Suppressor macrophage treated with lipopolysaccharide for 4 hours (primary cell): ENCODE measurements at places on chromosomes 6 and 20.

DNA sequence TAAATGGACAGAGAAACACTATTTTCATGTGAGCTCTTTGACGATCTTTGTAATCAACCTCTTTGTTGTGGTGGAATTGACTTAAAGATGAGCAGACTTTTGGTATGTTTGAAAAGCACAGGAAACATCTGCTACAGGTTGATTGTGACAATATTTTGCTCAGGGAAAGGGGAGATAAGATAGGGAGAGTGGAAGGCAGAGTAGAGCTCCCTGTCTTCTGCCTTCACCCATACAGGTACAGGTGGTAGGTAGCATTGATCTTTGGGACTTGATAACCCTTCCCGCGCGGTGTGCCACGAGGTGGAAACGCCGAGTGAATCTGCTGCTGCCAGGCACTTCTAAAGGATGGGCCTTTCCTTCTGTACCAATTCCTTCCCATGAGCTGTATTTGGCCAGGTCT, 183.6 kb downstream of the UTRN start:
- no peak for DNase-seq

GRCh38 chr20:64168381-64169090, 4.3 kb downstream of the MYT1 start:
- no peak for DNase-seq

GRCh38 chr6:11535801-11536230, 1.7 kb upstream of the TMEM170B start:
- no peak for DNase-seq

- no peak for DNase-seq
These were observed 25.9 kb upstream of the PTCHD4 start for GRCh38 chr6:48136856-48137255.

GRCh38 chr6:141729146-141729545, 403.6 kb upstream of the GJE1 start:
- no peak for DNase-seq

- no peak for DNase-seq
These were observed 42.3 kb downstream of the SLC35D3 start for GRCh38 chr6:136964398-136964797.

DNA sequence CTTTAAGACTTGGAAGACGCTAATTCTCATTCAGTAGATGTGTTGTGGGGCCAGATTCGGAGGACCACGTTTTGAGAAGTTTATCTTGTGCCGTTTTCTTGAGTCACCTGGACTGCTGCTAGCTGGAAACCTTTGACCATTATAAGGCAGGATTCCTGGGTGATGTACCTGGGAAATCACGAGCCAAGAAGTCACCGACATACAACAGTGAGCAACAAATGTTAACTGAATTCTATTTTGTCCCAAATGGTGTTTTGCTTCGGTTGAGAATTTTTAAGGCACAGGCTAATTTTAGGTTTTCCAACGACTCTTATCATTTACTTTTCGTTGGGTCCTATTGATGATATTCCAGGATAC, 93.4 kb upstream of the BTN3A2 start:
- no peak for DNase-seq

DNA sequence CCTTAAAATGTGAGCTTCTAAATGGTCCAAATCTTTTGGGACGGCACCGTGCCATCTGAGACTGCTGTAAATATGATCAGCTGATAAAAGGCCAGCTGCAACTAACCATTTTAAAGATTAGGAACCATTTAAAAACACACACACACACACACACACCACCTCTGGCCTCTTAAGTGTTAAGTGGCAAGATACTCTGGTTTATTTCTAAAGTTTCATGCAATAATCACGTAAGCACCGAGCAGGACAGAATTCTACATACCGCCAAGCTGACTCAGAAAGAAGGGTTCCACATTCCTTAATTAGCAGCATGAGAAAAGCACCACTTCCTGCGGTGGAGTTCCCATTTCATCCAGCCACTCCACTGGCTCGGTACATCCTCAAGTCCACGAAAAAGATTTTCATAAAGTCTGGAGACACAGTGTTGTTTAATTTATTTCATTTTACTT, 17.8 kb upstream of the ZNF217 start:
- DNase-seq = peak; percentile 87

- no peak for DNase-seq
These were observed 6.6 kb upstream of the HEBP2 start for GRCh38 chr6:138397128-138398122.

GRCh38 chr20:57679113-57679512, 30.7 kb downstream of the PMEPA1 start:
- no peak for DNase-seq

DNA sequence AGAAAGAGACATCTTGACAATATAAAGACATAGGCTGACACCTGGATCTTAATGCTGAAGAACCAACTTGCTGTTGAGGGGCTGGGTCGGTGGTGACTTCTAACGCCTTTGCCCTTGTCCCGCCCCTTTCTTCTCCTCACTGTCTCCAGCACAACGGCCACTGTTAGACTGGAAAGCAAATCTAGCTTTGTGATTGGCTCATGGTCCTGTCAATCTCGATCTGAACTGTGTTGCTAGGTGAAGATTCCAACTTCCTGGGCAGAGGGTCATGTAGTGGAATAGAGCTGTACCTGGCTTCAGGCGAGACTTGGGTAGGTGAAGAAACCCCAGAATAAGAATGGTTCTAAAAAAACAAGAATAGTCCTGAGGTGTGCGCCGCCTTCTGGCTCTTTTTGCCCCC, at the start of gene PGK2:
Gene PGK2 (minus strand): TSS at position 110 of the 400 bp plus-strand sequence. CDS start 98 bp downstream, at position 12.
- no peak for DNase-seq

GRCh38 chr20:24584078-24584477, 114.6 kb downstream of the SYNDIG1 start:
- DNase-seq = no peak

GRCh38 chr6:130724089-130724488, 103.1 kb upstream of the SMLR1 start:
- no peak for DNase-seq

GRCh38 chr6:33851959-33852358, 48.2 kb upstream of the MLN start:
- no peak for DNase-seq

DNA sequence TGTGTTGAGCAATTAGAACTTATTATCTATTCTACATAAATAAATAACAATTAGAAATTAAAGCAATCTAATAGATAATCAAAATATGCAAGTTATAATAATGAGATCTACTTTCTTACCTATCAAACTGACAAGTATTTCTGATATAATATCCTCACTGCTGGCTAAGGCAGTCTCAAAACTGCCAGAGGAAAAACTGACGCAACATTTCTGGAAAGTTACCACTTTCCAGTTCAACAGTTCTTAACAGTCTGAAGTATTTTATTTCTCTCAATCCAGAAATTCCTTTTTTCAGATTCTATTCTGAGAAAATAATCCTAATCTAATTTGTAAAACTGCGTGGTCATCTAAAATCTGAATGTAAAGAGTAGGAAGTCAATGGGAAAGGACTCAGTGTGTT, 121.0 kb downstream of the TRDN start:
- no peak for DNase-seq

DNA sequence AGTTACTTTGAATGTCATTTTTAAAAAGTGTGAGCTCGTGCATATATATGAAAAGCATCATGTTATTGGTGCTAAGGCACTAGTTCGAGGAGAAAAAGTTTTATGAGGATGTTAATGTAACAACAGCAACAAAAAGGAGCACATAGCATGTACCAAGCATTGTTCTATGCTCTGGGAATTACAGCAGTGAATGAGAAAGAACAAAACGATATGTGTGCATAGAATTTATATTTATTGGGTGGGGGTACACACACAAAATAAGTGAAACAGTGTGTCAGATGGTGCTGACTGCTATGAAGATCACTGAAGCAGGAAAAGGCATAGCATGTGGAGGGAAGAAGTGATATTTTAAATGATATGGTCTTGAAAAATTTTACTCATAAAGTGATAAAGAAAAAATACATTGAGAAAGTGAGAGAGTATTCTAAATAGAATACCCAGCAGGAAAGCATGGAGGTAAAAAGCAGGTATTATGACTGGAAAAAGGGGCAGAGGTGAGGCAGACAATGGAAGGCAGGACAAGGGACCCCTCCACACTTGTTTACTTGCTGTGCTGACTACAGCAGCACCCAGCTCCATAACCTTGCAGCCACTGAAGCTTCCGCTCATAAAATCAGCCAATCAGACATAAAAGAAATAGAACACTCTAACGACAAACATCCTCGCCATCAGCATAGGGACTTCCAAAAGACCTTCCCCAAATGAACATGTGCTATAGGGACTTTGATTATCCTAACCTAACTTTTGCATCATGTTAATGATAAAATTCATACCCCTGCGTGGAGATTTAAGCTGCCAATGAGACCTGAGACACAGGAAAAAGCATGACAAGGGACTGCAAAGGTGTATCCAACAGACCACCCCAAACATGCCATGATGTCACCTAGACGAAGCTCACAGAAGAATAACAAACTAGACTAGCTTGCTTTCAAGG, 119.9 kb downstream of the HFE start:
- DNase-seq = no peak

DNA sequence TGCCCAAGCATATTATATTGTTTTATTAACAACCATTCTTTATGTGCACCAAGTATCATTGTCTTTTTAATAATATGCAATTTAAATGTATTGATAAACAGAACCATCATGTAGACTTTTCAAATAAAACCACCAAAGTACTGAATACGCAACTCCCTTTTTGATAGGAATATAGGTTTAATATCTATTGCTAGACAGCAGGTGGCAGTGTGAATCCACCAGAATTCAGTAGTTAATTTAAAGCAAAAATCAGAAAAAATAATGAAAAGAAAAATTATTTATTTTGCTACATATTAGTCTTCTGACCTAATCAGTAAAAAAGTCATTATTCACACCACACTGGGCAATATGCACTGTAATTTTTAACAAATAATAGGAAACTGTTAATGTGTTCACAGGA, 143.7 kb downstream of the KLHL32 start:
- peak; percentile 38 for DNase-seq
